ENCODE measurements at places on chromosomes 2 and 18. TPM values are rescaled to one million over a fixed set of nuclear protein-coding genes. Genes with fewer than 3 reads are reported as not detected.

Gene OTOS
- not detected for total RNA-seq

Gene COPS7B
- total RNA-seq, result 38.0 TPM

Gene TMEM247
- total RNA-seq, result 4.7 TPM

Gene GPR39
- 0.04 TPM for total RNA-seq

DNA sequence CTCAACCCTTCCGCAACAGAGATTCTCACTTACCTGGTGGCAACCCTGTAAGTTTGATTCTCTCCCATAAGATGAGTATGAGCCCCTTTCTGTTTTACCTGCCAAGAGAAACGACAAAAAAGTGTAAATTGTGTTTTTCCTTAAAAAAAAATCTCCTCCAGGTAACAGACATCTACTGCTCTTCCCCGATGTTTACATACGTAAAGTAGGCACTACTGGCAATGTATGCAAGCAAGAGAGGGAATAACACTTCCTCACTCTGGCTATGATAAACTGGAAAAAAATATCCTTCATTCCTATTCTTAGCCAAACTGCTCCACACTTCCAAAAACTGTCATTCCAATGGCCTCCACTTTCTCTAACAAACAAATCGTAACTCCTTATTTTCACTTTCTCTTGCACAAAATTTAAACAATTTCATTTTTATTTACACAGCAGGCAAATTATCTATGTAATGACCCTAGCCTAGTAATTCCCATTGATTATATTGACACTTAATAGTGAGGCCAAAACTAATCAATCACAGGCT lies 184.5 kb downstream of the TCF4 start:
- no peaks in the 10 kb centered on the region for H3K27me3 ChIP-seq
- no peaks in the 10 kb centered on the region for H3K36me3 ChIP-seq
- no peaks in the 10 kb centered on the region for H3K4me1 ChIP-seq

- peaks cover 86% of the 10 kb centered on the region for H3K36me3 ChIP-seq
- peaks cover 6% of the 10 kb centered on the region for H3K4me1 ChIP-seq
- peak; percentile 77 for DNase-seq
- H3K27ac ChIP-seq, result peak overlapping the region; percentile 16
- H3K27me3 ChIP-seq, result no peaks in the 10 kb centered on the region
- H3K4me3 ChIP-seq, result no peak overlapping the region
These were observed 38.8 kb downstream of the PPP4R1 start for GRCh38 chr18:9575558-9575957.

GRCh38 chr2:98803405-98804264 lies 72.7 kb upstream of the MGAT4A start:
- H3K27ac ChIP-seq, result no peak overlapping the region
- H3K27me3 ChIP-seq, result peaks cover 9% of the 10 kb centered on the region
- no peak overlapping the region for H3K4me3 ChIP-seq
- no peaks in the 10 kb centered on the region for H3K36me3 ChIP-seq
- no peaks in the 10 kb centered on the region for H3K4me1 ChIP-seq
- no peak for DNase-seq

DNA sequence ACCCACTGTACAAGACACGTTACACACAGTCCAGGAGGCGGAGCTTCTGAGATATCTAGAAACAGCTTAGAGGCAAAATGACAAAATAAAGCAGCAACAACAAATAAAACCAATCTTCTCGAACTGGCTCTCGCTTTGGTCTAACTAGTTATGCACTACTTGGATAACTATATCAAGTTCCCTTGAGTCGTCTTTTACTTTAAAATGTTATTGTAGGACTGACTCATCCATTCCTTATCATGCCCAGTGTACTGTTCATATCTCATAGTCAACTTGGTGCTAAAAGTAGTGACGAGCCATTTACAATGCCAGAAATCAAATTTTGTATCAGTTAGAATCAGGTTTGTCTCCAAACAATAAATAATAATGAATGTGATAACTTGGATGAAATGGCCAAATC lies 102.5 kb upstream of the SLC35G4 start:
- H3K27me3 ChIP-seq, result no peaks in the 10 kb centered on the region
- H3K4me1 ChIP-seq, result no peaks in the 10 kb centered on the region
- H3K27ac ChIP-seq, result no peak overlapping the region
- H3K36me3 ChIP-seq, result no peaks in the 10 kb centered on the region

GRCh38 chr18:62289047-62289446 lies 36.1 kb upstream of the TNFRSF11A start:
- no peak for DNase-seq
- H3K27me3 ChIP-seq, result no peaks in the 10 kb centered on the region
- H3K36me3 ChIP-seq, result peaks cover 5% of the 10 kb centered on the region
- no peak overlapping the region for H3K27ac ChIP-seq

DNA sequence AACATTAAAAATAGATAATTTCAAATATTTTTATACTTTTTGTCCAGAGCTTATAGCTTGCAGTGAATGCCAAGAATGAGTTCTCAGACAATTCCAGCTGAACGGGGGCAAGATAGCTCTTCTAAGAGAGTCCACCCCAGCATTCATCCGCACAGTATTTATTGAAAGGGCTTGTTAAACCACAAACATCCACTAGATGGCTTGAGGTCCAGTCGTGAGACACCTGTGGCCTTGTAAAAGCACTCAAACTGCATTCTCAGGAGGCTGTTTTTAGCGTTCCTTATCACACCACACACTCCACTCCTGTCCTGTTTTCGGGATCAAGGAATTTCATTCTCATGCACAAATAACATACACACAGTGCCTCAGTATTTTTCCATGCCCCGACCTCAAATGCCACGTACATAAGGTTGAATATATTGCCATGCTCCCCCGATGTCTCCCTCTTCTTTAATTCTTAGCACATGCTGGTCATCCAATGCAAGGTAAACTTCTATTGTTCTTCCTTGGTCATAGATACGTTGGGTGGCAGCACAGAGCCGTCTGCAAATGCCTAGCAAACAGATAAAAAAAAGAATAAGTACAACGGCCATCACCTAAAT lies 47.4 kb downstream of the DNAJC10 start:
- no peak overlapping the region for H3K4me3 ChIP-seq
- peaks cover 83% of the 10 kb centered on the region for H3K36me3 ChIP-seq
- H3K27me3 ChIP-seq, result no peaks in the 10 kb centered on the region

DNA sequence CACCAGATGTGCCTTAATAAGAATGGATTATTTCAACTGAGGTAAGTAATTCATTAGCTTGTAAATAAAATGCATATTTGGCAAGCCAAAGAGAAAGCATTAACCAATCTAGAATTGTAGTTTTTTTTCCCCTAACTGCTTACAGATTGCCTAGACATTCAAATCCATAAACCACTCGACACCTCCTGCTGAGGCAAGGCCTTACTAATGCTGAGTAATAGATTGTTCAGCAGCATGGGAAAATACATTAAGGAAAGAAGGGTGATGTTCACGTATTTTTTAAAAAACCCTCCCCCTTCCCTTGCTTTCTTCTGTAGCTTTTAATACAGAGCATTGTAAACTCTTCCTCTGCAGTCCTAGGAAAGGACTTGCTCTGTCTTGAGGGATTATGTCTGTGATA lies 17.0 kb upstream of the LINC00305 start:
- H3K4me3 ChIP-seq, result no peak overlapping the region
- H3K36me3 ChIP-seq, result no peaks in the 10 kb centered on the region
- no peak overlapping the region for H3K27ac ChIP-seq
- H3K27me3 ChIP-seq, result no peaks in the 10 kb centered on the region
- no peak for DNase-seq

DNA sequence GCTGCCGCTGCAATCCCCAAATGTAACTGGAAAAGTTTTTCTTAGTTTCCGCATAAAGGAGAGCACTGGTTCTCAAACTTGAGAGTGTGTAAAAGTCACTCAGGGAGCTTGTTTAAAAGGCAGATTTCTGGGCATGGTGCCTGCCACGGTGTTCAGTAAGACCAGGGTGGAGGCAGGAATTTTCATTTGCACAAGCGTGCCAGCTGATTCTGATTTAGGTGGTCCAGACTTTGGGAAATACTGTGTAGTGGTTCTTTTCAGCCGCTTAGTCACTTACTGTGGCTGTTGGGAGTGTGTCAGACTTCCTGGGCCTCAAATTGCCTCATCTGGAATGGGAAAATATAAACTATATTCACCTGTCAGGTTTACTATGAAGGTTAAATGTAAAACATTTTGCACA lies 788 bp downstream of the ARMC9 start:
- H3K27ac ChIP-seq, result no peak overlapping the region
- H3K27me3 ChIP-seq, result peaks cover 8% of the 10 kb centered on the region
- H3K36me3 ChIP-seq, result no peaks in the 10 kb centered on the region
- H3K4me1 ChIP-seq, result peaks cover 22% of the 10 kb centered on the region
- H3K4me3 ChIP-seq, result no peak overlapping the region
- no peak for DNase-seq

- H3K36me3 ChIP-seq, result no peaks in the 10 kb centered on the region
- no peak overlapping the region for H3K27ac ChIP-seq
- H3K4me1 ChIP-seq, result no peaks in the 10 kb centered on the region
- H3K27me3 ChIP-seq, result no peaks in the 10 kb centered on the region
These were observed 135.5 kb downstream of the MGAT5 start for GRCh38 chr2:134389381-134389780.
